NCI-H187 (cell line): ENCODE measurements at places on chromosomes 1 and 21.

DNA sequence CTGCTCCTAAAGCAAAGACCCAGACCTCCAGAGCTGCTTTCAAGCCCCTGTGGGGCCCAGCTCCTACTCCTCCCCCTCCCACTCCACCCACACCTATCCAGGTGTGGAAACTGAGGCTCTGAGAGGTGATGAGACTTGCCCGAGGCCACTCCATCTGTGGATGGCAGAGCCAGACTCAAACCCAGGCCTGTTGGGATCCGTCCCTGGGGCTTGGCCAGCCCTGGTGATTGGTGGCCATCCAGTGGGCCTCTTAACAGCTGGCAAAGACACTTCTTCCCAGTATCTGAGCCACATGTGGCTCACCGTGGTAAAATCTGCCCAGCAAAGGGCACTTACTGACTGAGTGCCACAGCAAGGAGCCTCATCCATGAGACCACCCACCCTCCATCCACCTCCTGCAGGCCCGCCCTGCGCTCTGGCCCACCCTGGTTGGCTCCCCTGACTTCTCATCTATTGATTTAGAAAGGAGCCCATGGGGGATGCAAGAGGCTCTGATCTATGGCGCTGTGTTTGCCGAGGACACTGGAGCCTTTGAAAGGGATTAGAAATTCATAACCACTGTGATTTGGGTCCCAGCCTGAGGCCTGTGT, 398.5 kb downstream of the PTPRU start:
- DNase-seq = no peak

- no peak for DNase-seq
Measured at GRCh38 chr1:95118067-95118499, 928 bp downstream of the TLCD4 start.

- DNase-seq = no peak
Measured at GRCh38 chr1:235851939-235852338, 14.8 kb downstream of the LYST start.

DNA sequence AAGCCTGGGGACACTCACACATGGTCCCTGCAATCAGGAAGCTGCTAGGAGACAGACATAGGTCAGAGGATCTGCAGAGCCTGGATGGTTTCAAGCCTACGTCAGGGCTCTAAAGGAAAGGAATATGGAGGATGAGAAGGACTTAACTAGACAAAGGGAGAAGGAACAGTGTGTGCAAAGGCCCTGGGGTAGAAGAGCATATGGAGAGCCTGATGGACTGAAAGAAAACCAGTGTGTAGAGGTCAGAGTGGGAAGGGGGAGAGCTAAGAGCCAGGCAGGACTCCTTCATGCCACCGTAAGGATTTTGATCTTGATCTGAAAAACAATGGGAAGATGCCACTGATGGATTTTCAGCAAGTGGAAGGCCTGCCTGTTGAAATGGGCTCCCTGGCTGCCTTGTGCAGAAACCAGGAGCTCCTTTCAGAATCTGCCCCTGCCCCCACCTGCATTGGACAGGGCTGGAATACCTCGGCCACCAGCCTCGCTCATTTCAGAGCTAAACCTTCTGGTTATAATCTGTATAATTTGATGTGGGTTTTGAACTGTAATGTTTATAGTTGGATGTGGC, 8.6 kb downstream of the FHAD1 start:
- DNase-seq = no peak

DNA sequence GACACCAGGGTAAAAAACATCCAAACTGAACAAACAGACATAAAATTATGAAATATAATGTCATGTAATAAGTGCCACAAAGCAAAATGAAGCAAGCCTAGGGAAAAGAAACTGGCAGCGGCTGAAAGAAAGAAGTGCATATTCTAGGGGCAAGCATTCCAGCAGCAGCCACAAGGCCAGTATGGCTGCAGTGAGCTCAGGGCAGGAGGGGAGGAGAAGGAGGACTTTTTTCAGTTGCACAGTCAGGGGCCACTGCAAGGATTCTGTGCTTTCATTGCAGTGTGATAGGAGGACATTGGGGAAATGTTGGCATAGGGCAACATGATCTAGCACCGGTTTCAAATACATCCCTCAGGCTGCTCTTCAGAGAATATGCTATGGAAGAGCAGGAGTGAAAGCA, 263.8 kb downstream of the NEGR1 start:
- no peak for DNase-seq

DNA sequence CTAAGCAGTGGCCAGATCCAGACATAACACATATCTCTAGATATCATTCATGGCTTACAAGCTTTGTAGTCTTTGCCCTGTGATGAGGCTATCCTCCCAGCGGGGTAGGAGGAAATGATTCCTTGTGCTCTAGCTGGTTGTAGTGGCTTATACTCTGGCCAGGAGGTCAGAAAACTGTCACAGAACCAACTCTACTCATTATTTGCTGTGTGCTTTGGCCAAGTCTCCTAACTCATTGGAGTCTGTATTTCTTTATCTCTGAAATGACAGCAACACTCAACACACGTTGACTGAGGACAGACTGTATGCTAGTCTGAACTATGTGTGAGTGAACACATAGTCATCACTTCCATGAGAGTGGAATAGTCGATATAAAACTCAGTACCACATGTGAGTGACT, 116.7 kb upstream of the F3 start:
- no peak for DNase-seq

DNA sequence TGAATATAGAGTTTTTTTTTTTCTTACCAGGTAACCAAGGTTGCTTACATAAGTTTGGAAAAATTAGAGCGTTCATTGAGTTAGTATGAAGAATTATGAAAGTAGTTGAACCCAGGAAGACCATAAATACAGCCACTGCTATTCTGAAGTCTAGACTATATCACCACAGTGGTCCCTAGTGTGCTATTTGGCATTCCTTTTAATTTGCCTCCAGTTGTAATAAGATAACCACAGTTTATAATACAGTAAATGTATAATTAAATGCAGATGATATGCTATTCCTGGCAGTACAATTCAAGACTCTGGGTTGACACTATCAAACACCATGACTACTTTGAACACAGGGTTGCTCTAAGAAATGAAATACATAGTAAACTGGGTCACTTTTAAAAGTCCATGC, 270.5 kb downstream of the BRINP2 start:
- DNase-seq = no peak

DNA sequence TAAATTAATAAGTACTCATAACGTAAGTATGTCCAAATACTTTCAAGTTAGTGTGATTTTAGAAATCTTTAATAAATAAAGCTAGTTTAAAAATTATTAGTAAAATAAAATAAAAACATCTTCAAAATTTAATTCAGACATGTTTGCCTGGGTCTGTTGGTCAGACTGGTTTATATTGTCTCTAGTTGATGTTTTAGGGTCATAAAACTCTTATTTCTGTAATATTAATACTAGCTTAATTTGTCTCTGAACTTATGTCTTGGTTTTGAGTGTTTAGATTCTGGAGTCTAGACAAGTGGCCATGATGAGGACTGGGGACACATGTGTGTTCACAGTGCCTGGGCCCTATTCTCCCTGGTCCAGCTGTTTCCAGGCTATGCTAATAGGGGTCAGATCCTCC, 184.5 kb upstream of the TNR start:
- no peak for DNase-seq
